ENCODE measurements at places on chromosomes 2 and 18.

GRCh38 chr2:117536139-117536538, 278.4 kb upstream of the DDX18 start:
- DNase-seq = no peak

DNA sequence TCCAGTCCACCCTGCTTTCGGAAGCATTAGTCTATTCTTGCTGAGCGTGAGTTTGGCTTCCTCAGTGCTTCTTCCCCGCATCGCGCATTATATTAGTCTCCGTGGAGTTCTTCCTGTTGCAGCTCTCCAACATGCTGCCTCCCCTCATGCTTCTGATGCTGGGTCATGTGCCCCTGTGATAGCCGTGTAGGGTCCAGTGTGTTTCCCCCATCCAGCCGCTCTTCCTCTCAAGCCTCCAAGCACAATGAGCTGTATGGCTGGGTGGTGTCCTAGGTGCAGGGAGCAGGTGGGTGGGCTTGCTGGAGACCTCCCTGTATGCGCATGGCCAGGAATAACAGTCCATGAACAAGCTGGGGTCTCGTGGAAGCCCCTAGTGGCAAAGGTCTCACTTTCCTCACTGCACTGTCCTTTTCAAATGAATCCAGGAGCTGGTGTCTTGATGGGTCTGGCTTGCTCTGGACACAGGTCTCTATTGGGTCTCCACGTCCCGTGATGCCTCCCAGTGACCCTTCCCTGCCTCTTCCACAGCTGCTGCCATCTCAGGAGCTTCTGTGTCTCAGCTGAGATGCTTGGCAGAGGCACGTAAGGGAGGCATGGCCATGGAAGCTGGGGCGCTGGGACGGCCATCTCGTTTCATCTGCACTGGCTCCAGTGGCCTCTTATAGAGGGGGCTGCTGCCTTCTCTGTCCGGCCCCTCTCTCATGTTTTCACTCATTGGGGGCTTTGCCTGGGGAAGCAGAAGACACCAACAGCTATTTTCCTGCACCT, 54.8 kb upstream of the HDAC4 start:
- DNase-seq = no peak

DNA sequence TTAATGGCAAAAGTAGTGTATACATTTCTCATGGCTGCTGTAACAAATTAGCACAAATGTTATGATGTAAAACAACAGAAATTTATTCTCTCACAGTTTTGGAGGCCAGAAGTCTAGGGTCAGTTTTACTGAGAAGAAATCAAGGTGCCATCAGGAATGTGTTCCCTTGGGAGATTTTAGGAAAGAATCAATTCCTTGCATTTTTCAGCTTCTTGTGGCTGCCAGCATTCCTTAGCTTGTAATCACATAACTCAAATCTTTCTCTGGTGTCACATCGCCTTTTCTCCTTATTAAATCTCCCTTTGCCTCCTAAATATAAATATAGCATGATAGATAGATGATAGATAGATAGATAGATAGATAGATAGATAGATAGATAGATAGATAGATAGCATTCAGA, 307.0 kb upstream of the REG3G start:
- no peak for DNase-seq

DNA sequence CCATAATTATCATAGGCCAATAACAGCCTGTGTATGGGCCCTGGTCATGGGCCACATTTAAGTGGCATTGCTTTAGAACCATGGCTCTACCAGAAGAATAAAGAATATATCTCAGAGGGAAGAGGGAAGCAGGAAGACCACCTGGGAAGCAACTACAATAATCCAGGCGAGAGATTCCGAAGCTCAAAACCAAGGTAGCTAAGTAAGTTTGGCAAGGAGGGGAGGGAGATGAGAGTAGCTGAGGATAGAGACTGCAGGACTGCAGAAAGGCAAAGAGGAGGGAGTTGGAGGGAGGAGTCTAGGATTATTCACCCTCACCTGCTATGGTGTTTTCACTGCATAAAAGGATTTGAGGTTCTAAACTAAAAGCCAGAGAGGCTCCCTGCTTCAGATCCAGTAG, 293.5 kb downstream of the SETBP1 start:
- no peak for DNase-seq

DNA sequence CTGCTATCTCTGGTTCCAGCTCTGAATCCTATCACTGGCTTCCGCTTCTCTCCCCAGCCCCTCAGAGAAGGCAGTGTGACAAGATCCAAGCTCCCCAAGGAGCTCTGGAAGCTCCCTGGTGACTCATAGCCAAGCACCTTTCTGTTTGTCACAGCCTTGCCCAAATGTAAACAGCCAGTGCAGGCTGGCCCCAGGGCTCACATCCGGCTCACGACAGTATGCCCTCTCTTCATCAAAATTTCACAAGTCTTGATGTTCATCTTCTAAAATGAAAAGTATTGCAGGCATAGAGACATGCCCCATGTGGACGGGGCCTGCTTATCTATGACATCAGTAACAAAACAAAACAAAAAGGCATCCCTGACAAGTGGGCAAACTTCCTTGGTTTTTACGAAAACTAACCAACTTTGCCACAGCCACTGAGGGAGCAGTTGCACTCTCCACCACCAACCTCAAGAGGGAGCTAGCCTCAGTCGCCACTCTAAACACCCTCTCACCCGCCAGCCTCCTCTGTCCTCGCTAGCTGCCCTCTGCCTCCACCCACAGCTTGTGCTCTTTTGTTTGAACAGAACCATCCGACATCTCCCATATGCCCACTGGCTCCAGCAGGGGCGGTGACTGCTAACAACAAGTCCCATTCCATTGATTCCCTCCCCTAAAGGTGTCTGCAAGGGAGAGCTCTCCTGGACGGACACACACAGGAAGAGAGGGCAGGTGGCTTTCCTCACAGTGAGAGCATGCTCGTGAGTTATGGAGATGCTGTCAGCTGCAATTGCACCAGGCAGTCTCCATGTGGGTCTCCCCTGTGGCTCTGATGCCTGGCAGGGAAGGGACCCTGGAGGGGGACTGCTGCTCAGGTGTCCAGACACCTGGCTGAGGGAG, 71.0 kb upstream of the DAPL1 start:
- peak; percentile 76 for DNase-seq

- DNase-seq = no peak
Measured at GRCh38 chr18:8694891-8695290, 10.5 kb upstream of the MTCL1 start.

DNA sequence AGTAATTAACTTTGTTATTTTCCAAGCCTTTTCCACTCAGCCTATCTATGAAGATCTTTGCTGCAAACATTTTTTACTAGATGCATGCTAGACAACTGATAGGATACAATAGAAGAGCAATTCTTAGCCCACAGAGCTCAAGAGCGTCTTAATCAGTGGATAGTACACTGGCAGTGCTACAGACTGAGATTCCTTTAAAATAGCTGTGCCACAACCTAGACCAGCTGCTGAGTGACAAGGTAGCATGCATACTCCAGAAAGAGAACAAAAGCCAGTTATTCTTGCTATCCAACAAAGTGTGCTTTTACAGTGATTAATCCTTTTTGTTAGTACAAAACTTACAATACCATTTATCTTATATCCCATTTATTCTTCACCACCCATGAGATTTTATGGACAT, 507.9 kb upstream of the SYT4 start:
- no peak for DNase-seq

DNA sequence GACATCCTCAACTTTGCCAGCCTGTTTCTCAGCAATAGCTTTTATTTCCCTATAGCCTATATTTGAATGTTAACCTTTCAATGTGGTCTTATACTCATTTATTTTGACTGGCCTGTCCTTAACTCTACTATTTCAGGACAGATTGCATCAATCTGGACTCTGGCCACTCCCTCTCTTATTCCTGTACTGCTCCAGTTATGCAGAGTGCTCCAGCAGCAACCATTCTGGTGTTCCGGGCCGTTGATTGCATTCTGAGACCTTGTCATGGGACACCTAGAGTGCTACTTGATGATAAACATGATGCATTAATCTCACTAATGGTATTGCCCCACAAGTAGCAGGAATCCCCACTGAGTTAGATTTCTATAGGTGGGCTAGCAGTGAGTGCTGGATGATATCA, 363.4 kb downstream of the LRRTM1 start:
- no peak for DNase-seq

- DNase-seq = no peak
Measured at GRCh38 chr2:20393986-20394385, 43.3 kb upstream of the PUM2 start.

- no peak for DNase-seq
Measured at GRCh38 chr2:18425210-18425703, 135.2 kb downstream of the RDH14 start.

DNA sequence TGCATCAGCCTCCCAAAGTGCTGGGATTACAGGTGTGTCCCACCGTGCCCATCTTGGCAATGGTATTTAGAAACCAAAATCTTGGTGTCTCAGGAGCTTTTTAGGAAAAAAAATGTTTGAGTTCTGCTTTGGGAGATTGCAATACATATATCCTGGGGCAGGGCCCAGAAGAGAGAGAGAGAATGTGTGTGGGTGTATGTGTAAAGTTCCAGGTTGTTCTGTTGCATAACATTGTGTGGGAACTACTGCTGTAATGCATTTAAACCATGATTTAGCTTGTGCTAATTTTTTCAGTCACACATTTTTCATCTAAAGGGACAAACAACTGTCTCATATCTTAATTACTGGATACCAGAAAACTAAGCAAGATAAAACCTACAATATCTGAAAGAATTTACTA, 70.8 kb upstream of the NABP1 start:
- no peak for DNase-seq
